ENCODE measurements at places on chromosomes 5 and 9.

GRCh38 chr5:149282966-149283332 is 11.3 kb downstream of the AFAP1L1 start:
- no peaks in the 10 kb centered on the region for H3K36me3 ChIP-seq
- no peaks in the 10 kb centered on the region for H3K27me3 ChIP-seq
- peaks cover 4% of the 10 kb centered on the region for H3K4me1 ChIP-seq
- H3K27ac ChIP-seq, result no peak overlapping the region
- DNase-seq, result no peak

DNA sequence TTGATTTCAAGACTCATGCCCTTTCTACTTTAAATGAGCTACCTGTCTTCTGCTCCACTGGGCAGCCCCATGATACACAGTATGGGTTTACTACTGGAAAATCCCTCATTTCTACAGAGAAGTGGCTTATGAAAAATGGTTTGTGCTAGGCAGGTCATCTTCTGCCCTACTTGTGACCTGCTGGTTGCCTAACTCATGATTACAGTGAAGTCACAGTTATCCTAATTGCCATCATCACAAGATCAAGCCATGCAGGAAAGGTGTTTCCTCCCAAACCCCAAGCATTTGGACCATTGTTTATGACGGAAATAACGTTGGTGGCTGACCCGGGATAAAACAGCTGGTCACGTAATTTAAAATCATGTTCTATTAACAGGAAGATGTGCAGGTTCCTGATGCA is 330.6 kb downstream of the ACTL7B start:
- no peaks in the 10 kb centered on the region for H3K4me1 ChIP-seq
- no peaks in the 10 kb centered on the region for H3K36me3 ChIP-seq
- no peaks in the 10 kb centered on the region for H3K27me3 ChIP-seq
- H3K4me3 ChIP-seq, result no peak overlapping the region

- peaks cover 6% of the 10 kb centered on the region for H3K4me1 ChIP-seq
- H3K27me3 ChIP-seq, result no peaks in the 10 kb centered on the region
- no peaks in the 10 kb centered on the region for H3K36me3 ChIP-seq
- no peak for DNase-seq
Measured at GRCh38 chr9:120689860-120690259, 24.4 kb downstream of the MEGF9 start.

GRCh38 chr5:110824936-110825441 is 86.2 kb downstream of the SLC25A46 start:
- H3K4me3 ChIP-seq, result no peak overlapping the region
- no peaks in the 10 kb centered on the region for H3K27me3 ChIP-seq
- DNase-seq, result no peak
- H3K36me3 ChIP-seq, result no peaks in the 10 kb centered on the region
- no peaks in the 10 kb centered on the region for H3K4me1 ChIP-seq

DNA sequence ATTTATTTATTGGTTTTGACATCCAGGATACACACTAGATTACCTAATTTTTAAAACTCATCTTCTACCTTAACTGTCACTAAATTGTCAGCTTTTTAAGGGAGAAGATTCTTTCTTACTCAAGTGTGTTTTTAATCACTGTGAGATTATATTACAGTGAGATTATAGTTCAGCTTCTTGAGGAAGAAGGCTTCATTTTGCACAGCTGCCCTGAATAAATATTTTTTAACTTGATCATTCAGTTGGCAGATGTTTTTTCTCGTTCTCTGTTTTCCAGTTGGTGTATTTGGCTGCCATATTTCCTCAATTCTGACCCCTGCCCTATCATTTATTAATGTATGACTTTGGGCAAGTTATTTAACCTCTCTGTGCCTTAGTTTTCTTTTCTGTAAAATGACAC is 15.0 kb upstream of the ELL2 start:
- H3K27me3 ChIP-seq, result no peaks in the 10 kb centered on the region
- H3K4me3 ChIP-seq, result no peak overlapping the region
- no peaks in the 10 kb centered on the region for H3K36me3 ChIP-seq
- no peak for DNase-seq
- no peak overlapping the region for H3K27ac ChIP-seq

DNA sequence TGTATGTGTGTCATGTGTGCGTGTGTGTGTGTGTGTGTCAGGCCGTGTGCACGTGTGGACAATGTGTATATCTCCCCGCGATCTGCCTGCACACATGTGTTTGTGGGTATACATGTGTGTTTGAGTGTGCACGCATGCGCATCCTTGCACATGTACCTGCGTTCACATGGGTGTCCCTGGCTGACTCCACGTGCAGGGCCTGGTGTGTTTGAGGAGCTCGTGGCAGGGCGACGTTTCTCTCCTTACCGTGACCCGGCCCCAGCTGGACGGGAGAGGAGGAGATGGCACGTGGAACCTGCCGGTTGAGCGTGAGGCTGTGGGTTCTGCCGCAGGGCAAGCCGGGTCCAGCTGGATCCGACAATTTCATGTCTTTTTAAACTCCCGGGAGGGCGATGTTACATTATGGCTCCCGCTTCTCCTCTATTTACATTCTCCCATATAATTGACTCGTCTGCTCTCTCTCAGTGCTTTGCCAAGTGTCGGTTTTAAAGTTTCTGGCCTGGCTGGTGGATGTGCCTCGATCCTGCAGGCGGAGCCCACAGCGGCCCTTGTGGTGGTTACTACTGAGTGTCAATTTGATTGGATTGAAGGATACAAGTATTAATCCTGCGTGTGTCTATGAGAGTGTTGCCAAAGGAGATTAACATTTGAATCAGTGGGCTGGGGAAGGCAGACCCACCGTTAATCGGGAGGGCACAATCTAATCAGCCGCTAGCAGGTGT is 5.9 kb downstream of the COL5A1 start:
- H3K4me3 ChIP-seq, result no peak overlapping the region
- peaks cover 26% of the 10 kb centered on the region for H3K4me1 ChIP-seq
- no peak for DNase-seq
- H3K27me3 ChIP-seq, result no peaks in the 10 kb centered on the region

GRCh38 chr9:75231167-75231566 is 142.9 kb downstream of the OSTF1 start:
- H3K4me1 ChIP-seq, result peaks cover 5% of the 10 kb centered on the region
- no peaks in the 10 kb centered on the region for H3K27me3 ChIP-seq
- no peaks in the 10 kb centered on the region for H3K36me3 ChIP-seq

- no peak for DNase-seq
- no peak overlapping the region for H3K4me3 ChIP-seq
- H3K4me1 ChIP-seq, result peaks cover 3% of the 10 kb centered on the region
- H3K36me3 ChIP-seq, result no peaks in the 10 kb centered on the region
- H3K27me3 ChIP-seq, result no peaks in the 10 kb centered on the region
Measured at GRCh38 chr5:174572591-174572990, 151.8 kb upstream of the MSX2 start.

GRCh38 chr5:171496456-171496855 is 77.0 kb downstream of the FGF18 start:
- no peaks in the 10 kb centered on the region for H3K27me3 ChIP-seq
- no peak overlapping the region for H3K27ac ChIP-seq
- no peak overlapping the region for H3K4me3 ChIP-seq
- peak; percentile 30 for DNase-seq
- H3K36me3 ChIP-seq, result no peaks in the 10 kb centered on the region

- no peak overlapping the region for H3K27ac ChIP-seq
- no peaks in the 10 kb centered on the region for H3K36me3 ChIP-seq
- no peaks in the 10 kb centered on the region for H3K27me3 ChIP-seq
- H3K4me1 ChIP-seq, result peaks cover 13% of the 10 kb centered on the region
- no peak overlapping the region for H3K4me3 ChIP-seq
Measured at GRCh38 chr9:134944916-134945315, 27.2 kb upstream of the FCN1 start.

DNA sequence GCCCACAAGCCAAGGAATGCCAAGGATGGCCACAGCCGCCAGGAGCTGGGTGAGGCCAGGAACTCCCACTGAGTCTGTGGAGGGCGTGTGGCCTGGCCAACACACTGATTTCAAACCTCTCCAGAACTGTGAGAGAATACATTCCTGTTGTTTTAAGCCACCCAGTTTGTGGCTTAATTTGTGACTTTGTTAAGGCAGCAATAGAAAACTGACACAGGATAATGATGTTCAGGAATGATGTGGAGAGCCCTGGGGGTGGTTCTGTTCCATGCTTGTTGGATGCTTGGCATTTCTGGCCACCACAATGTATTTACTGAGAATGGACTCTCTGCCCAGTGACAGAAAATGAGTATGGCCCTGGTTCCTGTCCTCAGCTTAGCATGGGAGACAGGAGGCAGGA is 82.8 kb downstream of the DAP start:
- no peaks in the 10 kb centered on the region for H3K4me1 ChIP-seq
- no peak overlapping the region for H3K27ac ChIP-seq

- no peaks in the 10 kb centered on the region for H3K4me1 ChIP-seq
- no peaks in the 10 kb centered on the region for H3K27me3 ChIP-seq
- no peak overlapping the region for H3K27ac ChIP-seq
- peak; percentile 37 for DNase-seq
- no peaks in the 10 kb centered on the region for H3K36me3 ChIP-seq
- H3K4me3 ChIP-seq, result peak overlapping the region; percentile 48
Measured at GRCh38 chr5:106205916-106206571, 1464.7 kb downstream of the EFNA5 start.

- H3K4me1 ChIP-seq, result no peaks in the 10 kb centered on the region
- no peaks in the 10 kb centered on the region for H3K27me3 ChIP-seq
Measured at GRCh38 chr5:138077064-138077696, 6.7 kb upstream of the WNT8A start.

- no peak overlapping the region for H3K27ac ChIP-seq
- no peak for DNase-seq
- H3K27me3 ChIP-seq, result no peaks in the 10 kb centered on the region
- H3K4me1 ChIP-seq, result peaks cover 25% of the 10 kb centered on the region
Measured at GRCh38 chr5:16668631-16669030, 51.8 kb upstream of the RETREG1 start.

GRCh38 chr9:109812818-109813281 is 32.9 kb downstream of the PALM2AKAP2 start:
- no peak for DNase-seq
- H3K36me3 ChIP-seq, result no peaks in the 10 kb centered on the region
- no peak overlapping the region for H3K4me3 ChIP-seq
- H3K4me1 ChIP-seq, result no peaks in the 10 kb centered on the region
- no peak overlapping the region for H3K27ac ChIP-seq
